ENCODE measurements at places on chromosomes 12 and 14.

- DNase-seq = no peak
Measured at GRCh38 chr14:55599250-55599879, 19.4 kb downstream of the KTN1 start.

DNA sequence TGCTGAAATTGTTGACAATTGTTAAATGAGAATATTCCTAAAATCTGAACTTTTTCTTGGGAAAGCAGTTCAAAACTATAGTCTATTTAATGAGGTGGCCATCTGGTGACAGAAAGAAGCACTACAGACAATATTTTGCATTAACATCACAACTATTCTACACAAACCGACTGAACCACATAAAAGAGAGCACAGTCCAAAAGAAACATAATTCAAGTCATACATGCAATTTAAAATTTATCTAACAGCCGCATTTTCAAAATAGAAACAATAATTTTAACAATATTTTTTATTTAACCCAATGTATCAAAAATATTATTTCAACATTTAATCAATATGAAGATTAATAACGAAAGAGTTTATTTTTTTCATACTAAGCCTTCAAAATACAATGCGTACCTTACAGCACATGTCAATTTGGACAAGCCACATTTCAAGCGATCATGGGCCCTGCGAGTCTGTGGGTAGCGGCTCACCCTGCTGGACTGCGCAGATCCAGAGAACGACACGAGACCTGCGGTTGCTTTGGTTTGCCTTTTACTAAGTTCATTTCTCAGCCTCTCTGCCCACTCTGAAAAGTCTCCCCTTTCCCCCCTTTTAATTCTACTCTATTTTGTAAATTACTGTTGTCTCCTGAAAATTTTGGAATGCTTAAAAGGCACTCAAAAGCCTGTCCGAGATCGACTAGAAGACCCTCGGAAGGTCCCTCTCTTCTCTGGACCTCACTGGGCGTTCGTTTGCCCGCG, 947 bp upstream of the LRRC9 start:
- no peak for DNase-seq

DNA sequence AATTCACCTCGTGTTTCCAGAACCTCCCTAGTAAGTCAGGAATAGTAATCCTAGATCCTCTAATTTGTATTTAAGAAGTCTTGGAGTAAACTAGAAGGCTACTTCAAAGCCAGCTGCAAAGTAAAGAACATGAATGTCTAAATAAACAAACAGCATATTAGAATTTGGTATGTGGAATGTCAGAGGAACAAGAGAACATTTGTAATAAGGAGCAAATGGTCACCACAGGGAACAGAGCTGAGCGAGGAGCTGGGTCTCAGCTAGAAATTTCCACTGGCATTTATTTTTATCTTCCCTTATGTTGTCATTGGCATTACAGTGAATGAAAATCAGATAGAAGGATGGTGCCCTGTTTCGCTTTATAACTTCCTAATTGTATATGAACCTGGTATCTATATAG, 50.2 kb downstream of the FRMD6 start:
- no peak for DNase-seq

DNA sequence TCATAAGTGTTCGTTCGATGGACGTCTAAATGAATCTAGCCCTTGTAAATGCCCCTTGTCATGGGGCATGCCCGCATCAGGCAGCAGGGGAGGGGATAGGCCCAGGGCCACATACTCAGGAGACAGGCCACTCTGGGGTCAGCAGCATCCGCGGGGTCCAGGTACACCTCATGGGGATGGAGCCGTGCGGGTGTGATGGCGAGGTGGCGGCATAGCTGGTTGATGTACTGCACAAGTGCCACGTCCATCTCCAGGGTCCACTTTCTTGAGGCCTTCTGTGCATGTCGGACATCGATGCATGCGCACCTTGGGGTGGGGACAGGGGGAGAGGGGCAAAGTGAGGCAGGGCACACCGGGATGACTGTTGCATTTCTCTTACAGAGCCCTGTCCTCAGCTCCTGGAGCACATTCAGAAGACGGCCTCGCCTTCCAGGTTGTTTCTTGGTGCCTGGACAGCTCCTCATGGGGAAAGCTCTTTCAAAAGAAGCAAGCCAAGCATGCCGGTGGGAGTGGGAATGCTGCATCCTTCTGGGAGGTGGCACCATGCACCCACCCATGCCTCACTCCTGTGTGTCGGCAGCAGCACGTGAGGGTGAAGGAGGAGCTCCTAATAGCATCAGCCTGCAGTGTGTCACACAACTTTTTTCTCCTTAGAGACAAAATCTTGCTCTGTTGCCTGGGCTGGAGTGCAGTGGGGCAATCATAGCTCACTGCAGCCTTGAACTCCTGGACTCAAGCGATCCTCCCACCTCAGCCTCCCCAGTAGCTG, 47.4 kb downstream of the TRAFD1 start:
- no peak for DNase-seq

GRCh38 chr14:93582516-93582915, 151.8 kb downstream of the UNC79 start:
- no peak for DNase-seq

DNA sequence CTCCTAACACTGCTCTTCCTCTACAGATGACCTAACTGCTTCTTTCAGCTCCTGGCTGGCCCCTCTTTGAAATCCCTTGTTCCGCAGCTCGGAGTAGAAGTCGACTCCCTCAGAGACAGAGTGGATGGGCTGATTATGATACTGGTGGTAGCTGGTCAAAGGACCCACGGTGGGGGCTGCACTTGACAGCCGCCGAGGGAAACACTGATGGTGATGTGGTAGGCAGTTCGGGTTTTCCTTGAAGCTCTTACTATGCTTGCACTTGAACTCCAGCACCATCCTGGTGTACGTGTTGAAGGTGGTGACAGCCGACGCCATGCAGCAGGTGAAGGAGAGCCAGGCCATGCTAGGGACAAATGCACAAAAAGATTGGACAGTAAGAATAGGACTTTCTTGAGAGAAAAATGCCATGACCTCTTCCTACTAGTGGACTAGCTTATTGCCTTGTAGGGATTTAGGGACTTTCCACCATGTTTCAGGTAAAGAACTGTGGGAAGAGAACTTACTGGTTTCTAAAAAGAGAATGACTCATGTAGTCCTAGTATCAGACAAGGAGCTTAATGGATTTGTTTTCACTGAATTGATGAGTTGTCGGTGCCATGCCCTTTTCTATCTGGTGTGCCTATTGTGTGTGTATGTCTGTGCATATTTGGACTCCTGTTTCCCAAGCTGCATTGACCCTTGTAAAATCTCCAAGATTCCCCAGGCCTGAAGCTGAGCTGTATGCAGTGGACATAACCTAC, 18.4 kb downstream of the GSG1 start:
- DNase-seq = no peak

GRCh38 chr12:26122681-26123481, 2.0 kb downstream of the BHLHE41 start:
- no peak for DNase-seq

DNA sequence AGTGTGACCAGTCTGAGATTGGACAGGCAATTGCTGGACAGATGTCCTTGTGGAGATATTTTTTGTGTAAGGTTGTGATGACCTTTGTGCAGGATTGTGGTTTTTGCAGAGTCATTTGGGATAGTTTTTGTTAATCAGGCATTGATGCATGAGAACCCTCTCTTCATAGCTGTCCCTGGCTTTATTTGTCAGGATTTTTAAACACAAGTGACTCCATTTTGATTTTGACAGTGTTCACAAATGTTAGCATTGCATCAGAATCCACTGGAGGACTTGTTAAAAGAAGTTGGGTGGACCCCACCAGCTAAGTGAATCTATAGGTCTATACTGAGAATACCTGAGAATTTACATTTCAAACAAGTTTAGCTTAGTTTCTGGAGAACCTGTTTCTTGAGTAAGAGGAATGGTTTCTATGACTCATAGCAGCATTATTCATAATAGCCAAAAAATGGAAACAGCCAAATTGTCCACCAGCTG, 11.8 kb downstream of the FNTB start:
- DNase-seq = no peak

DNA sequence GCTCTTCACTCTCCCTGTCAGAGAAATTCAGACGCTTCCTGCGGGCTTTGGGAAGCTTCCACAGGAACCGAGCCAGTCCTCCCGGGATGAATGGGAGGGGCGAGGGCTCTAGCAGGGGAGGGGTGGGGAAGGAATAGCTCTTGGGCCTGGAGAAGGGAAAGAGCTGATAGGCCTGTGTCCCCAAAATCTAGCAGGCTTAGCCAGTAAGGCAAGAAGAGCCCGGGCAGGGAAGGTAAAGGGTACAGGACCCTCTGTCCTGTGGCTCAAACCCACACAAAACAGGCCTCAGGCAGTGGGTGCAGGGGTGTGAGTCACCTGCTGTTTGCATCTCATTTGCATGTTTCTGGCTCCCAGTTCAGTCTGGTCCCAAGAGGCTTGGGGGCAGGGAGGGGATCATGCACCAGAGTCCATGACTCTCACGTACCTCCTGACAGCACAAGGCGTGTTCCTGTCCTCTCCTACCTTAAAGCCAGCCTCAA, 8.7 kb upstream of the SMUG1 start:
- no peak for DNase-seq

DNA sequence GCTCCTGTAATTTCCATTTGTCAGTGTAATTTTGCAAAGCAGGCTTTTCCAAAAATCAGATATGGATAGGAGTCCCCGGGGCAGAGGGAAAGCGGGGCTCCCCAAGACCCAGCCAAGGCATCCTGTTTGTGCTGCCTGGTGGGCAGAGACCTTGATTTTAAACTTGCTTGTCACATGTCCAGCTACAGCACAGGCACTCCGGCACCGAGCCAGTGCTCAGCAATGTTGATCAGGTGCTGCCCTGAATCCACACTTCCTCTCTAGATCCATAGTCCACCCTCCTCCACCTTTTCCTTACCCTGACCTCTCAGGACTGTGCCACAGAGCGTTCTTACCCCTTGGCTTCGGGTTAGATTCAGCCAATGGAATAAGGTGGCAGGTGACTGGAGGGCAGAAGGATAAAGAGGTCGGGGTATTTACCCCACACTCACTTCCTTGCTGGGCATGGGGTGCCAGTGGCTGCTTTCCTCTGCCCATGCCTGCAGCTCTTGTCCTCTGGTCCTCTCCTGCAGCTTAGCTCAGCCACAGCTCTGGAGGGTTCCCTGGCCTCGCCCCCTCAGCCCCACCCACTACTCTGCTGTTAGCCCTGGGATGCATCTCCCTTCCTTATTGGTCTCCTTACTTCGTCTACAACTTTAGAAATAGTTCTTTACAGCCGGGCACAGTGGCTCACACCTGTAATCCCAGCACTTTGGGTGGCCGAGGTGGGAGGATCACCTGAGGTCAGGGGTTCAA, 80.1 kb downstream of the IRF2BPL start:
- no peak for DNase-seq

GRCh38 chr12:93624595-93625294, 52.3 kb downstream of the SOCS2 start:
- DNase-seq = no peak
